Upper lobe of right lung (tissue), 1 donor: ENCODE measurements at places on chromosomes 16 and 17. TPM values are rescaled to one million over a fixed set of nuclear protein-coding genes. Genes with fewer than 3 reads are reported as not detected.

The CLDN6 gene
- not detected for total RNA-seq

DNA sequence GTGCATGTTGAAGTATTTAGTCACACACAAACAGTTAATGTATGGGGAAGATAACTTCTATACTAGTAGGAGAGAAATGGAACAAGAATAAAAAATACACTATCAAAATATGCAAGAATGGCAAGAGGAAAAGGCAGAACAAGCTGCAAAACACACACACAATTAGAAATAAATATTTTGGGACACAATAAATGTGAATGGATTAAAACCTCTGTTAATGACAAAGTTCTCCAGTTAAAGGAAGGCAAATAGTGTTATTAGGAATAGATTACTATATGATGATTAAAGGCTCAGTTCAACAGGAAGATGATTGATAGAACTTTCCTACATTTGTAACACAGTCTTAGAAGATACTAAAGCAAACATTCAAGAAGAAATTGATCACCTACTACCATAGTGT is 106.3 kb upstream of the ZNF750 start:
- H3K27me3 ChIP-seq, result no peaks in the 10 kb centered on the region
- DNase-seq, result no peak
- no peak overlapping the region for H3K27ac ChIP-seq
- no peak overlapping the region for H3K4me3 ChIP-seq
- no peaks in the 10 kb centered on the region for H3K4me1 ChIP-seq

- H3K4me1 ChIP-seq, result peaks cover 4% of the 10 kb centered on the region
- H3K27ac ChIP-seq, result no peak overlapping the region
- no peak overlapping the region for H3K4me3 ChIP-seq
- no peak for DNase-seq
- peaks cover 5% of the 10 kb centered on the region for H3K27me3 ChIP-seq
- no peaks in the 10 kb centered on the region for H3K36me3 ChIP-seq
Measured at GRCh38 chr17:78479369-78479768, 97.8 kb downstream of the DNAH17 start.

The CCDC40 gene
- total RNA-seq, result 3.5 TPM

The CAMTA2 gene
- 55.8 TPM for total RNA-seq

DNA sequence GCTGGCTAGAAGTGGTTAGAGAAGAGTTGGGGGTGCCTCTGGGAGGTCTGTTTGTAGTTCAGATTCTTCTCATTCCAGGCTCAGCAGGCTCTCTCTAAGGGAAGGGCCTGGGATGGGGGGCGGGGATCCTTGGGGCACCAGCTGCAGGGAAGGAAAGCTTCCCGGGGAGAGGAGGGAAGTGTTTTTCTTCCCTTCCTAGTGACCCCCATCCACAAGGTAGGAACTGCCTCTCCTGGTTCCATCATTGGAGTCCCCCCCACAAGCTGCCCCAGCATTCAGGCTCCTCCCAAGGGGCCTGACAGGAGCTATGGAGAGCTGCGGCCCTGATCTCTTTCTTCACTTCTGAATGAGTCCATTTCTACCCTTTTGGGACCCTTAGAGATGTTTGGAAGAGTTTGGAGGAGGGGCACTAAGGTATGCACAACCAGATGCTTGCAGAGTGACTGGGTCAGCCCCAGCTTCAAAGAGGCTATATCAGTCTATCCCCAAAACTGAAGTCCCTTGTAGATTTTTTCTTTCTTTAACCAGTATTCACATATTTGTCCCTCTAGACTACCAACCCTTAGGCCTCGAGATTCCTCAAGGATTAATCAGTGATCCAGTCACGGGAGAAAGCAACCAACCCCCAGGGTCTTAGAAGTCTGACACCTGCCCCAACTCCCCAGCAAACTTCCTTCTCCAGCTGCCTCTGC is 13.9 kb upstream of the FZD2 start:
- peak overlapping the region; percentile 24 for H3K27ac ChIP-seq
- H3K27me3 ChIP-seq, result no peaks in the 10 kb centered on the region
- DNase-seq, result no peak
- no peaks in the 10 kb centered on the region for H3K36me3 ChIP-seq
- H3K4me1 ChIP-seq, result peaks cover 8% of the 10 kb centered on the region
